ENCODE measurements at places on chromosomes 2 and 18. TPM values are rescaled to one million over a fixed set of nuclear protein-coding genes. Genes with fewer than 3 reads are reported as not detected.

Gene STON1
- 1.3 TPM for total RNA-seq

Gene WNT10A
- not detected for total RNA-seq

Gene UGT1A1
- total RNA-seq = not detected

Gene ALS2
- 16.8 TPM for total RNA-seq

Gene LHCGR
- total RNA-seq = not detected

Gene SCN2A
- 0.27 TPM for total RNA-seq

Gene ABCG8
- not detected for total RNA-seq

Gene RESP18
- not detected for total RNA-seq

Gene CLEC4F
- not detected for total RNA-seq

Gene MDH1
- 191 TPM for total RNA-seq

Gene ADCYAP1
- 0.49 TPM for total RNA-seq

Gene NOTO
- not detected for total RNA-seq

Gene TGIF1
- total RNA-seq = 67.9 TPM

Gene GKN2
- total RNA-seq = not detected

Gene MROH2A
- total RNA-seq = not detected

Gene UGT1A10
- total RNA-seq = not detected

Gene SMAD2
- total RNA-seq = 57.4 TPM

Gene ATP6V1B1
- 0.41 TPM for total RNA-seq

Gene GPR75
- total RNA-seq = 2.4 TPM

Gene CDC42EP3
- total RNA-seq = 80.4 TPM

Gene SLC9A4
- not detected for total RNA-seq

Gene HOXD13
- total RNA-seq = 5.3 TPM

Gene IL1A
- total RNA-seq = 8.8 TPM

Gene MGAT4A
- 2.5 TPM for total RNA-seq

Gene KANSL1L
- total RNA-seq = 5.7 TPM

Gene RNF25
- total RNA-seq = 21.9 TPM

Gene EMILIN1
- 88.5 TPM for total RNA-seq

Gene GALM
- total RNA-seq = not detected

Gene LDAH
- 13.9 TPM for total RNA-seq

Gene FN1
- total RNA-seq = 44.3 TPM

Gene PHLPP1
- 8.8 TPM for total RNA-seq

Gene GCFC2
- 36.1 TPM for total RNA-seq

Gene MRPS5
- 47.4 TPM for total RNA-seq

Gene ABCB11
- not detected for total RNA-seq

Gene GPR35
- total RNA-seq = 0.16 TPM

Gene CAPN13
- total RNA-seq = not detected

Gene TRABD2A
- 4.0 TPM for total RNA-seq

Measured in A375 (cell line).